ENCODE measurements at places on chromosomes 3 and 15.

GRCh38 chr3:43233062-43233461, 53.3 kb upstream of the SNRK start:
- no peak for DNase-seq

GRCh38 chr15:41888662-41889253, 5.1 kb downstream of the SPTBN5 start:
- no peak for DNase-seq

DNA sequence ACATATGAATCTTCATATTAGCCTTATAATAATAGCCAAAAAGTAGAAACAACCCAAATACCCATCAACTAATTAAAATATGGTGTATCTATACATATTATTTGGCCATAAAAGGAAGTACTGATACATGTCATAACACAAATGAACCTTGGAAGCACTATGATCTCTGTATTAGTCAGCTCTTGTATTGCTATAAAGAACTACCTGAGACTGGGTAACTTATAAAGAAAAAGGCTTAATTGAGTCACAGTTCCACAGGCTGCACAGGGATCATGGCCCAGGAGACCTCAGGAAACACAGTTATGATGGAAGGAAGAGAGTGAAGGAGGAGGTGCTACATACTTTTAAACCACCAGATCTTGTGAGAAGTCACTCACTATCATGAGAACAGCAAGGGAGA, 16.0 kb upstream of the CCR2 start:
- no peak for DNase-seq

DNA sequence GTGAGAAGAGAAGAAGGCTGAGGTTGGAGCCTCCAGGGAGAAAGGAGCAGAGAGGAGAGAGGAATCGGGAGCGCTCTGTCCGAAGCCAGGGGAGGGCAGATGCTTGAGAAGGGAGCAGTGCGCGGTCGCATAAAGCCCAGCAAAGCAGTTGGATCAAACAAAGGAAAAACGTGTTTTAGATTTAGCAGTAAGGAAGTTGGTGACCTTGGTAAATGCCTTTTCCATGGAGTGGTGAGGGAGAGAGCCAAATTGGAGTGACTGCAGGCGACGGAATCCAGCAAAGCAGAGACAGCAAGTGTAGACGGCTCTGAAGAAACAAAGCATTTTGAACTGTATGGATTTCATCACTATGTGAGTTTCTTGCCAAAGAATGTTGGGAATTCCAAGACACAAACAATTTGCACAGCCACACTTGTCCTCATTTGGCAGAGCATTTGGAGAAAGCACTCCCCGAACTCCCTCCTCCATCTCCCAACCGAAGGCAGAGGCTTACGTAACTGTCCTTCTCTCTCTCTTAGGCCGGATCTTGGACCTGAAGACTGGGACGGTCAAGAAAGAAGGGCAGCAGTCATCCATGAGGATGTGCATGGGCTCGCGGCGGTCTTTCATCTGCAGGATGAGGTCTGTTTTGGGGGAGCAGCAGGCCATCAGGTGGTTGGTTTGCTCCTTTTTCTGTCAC, 103.6 kb downstream of the ARNT2 start:
- DNase-seq, result no peak

DNA sequence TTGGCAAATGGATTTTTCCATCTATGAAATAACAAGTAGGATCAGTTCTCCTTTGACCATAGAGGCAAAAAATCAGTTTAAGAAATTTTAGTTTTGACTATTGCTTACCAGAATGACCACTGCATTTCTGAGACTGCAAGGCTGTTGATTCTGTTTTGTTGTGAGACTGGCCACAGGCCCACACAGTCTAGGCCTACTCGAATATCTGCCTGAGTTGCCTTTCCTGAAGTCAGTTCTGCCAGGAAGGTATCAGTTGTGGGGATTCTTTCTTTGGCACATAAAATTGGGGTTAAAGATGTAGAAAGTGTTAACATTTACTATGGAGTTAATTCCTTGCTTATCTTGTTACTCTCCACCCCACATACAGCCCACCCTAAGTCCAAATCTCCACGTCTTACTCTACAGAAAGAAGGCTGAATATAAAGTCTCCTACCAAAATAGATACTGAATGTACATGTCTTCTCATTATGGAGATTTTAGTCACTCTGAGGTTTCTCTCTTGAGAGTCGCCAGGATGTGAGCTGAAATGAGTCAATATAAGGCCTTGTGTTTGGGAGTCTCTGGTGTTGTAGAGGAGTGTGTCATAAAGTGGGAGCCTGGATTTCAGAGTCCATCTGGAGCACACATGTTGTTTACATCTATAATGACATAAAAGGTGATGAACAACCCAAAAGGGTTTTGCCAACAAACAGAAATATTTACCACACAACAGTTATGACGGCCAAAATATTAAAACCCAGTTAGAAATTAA, 45.0 kb upstream of the WWTR1 start:
- DNase-seq, result no peak

DNA sequence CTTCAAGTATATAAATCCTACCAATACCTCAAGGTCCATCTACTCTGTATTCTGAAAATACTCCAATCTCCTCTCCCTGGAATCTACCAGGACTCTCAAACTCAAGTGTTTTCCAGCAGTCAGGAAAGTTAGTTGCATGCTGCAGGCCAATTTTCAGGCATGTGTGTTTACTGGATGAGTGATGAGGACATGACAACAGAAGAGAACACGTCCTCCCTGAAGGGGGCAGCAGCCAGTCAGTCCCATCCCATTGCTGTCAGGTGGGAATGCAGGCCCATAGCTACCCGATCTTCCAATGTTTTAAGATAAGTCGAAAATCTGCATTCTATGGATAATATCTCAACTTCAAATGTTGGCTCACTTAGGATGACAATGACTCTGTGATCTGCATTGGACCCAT, 496.2 kb downstream of the FHIT start:
- DNase-seq, result peak; percentile 18

DNA sequence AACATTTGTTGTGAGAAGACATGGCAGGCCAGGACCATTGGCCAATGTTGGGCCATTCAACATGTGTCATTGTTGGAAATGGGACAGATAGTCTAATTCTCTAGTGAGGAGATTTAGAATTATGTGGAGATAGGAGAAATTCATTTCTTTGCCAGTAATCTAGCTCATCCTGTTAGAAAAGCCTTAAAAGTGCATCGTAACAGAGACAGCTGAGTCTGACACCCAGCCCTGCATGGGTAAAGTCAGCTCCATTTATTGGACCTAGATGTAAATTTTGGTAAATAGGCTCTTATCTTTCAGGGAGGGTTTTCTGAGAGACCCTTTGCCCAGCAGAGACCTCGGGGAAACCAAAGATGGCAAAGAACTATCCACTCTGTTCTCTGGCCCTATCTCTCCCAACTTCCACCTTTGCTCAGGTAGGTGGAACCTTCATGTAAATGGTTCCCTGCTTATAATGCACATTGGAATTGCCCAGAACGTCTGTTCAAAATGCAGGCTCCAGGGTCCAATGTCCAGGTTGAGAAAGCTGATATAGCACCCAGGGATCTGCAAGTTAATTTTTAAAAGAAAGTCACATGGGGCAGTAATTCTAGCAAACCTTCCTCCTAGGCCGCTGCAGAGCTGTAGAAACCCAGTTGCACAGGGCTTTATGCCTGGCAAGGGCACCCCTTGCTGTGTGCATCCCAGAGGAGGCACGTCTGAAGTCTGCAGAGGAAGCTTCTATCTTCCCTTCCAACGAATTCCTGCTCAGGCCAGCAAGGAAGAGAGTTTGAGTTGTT, 365.9 kb upstream of the PROK2 start:
- DNase-seq, result peak; percentile 58

DNA sequence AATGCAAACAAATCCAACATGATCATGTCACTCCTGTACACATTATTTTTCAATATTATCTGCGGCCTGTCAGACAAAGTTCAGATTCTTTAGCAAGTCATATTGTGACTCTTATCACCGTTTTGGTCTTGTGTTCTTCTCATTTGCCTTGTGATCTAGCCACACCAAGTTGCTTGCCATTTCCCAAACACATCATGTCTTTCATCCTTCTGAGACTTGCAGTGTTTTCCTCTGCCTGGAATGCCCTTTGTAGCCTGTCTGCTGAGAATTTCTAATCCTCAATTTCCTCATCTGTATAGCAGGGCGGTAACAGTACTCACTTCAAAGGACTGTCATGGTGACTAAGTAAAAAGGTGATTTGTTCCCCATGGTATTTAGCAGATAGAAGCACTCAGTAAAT, 135.0 kb downstream of the GREM1 start:
- DNase-seq, result no peak

GRCh38 chr15:39497016-39497758, 83.7 kb upstream of the THBS1 start:
- DNase-seq, result no peak

DNA sequence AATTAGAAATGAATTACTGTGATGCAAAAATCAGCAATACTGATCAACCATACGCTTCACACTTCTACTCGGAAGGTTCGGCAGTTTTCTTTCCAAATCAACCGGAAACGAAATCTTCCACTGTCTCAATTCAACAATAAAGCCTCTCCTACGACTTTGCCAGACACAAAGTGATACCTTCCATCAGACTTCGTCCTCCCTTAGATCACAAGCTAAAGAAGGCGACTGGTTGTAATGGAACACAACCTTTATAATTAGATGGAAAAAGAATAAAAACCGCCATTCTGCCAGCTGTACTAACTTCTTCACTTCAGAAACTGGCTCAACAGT, 618 bp downstream of the PARL start:
- DNase-seq, result no peak

DNA sequence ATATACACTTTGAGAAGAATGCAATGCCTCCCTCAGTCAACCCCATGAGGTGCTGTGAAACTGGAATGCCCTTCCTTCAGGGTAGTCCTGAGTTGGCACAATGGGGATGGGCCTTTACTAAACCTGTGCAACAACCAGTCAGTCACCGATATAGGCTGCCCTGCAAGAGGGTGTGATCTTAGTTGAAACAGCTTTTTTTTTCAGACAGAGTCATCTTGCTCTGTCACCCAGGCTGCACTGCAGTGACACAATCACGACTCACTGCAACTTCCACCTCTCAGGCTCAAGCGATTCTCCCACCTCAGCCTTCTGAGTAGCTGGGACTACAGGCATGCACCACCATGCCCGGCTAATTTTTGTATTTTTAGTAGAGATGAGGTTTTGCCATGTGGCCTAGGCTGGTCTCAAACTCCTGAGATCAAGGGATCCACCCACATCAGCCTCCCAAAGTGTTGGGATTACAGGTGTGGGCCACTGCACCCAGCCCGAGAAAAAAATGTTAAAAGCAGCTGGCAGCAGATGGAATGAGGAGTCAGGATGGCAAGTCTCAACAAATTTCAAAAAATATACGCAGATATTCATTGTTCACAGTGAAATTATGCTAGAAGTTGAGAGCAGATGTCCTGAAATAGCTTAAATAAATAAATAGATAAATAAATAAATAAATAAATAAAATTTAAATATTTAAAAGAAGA, 31.8 kb downstream of the MYO5A start:
- peak; percentile 29 for DNase-seq

DNA sequence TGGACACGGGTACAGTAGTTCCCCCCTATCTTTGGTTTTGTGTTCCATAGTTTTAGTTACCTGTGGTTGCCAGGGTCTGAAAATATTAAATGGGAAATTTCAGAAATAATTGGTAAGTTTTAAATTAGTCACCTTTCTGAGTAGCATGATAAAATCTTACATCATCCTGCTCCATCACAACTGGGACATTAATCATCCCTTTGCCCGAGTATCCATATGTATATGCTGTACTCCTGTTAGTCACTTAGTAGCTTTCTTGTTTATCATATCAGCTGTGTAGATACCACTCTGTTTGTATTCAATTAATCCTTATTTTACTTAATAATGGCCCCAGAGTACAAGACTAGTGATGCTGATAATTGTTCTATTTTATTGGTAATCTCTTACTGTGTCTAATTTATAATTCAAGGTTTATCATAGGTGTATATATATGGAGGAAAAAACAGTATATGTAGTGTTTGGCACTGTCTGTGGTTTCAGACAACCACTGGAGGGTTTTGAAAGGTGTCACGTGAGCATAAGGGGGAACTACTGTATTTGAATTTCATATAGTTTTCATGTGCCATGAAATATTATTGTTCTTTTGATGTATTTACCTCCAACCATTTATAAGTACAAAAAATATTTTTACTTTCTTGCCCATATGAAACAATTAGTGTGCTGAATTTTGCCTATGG, 41.4 kb downstream of the CTDSPL2 start:
- peak; percentile 40 for DNase-seq

DNA sequence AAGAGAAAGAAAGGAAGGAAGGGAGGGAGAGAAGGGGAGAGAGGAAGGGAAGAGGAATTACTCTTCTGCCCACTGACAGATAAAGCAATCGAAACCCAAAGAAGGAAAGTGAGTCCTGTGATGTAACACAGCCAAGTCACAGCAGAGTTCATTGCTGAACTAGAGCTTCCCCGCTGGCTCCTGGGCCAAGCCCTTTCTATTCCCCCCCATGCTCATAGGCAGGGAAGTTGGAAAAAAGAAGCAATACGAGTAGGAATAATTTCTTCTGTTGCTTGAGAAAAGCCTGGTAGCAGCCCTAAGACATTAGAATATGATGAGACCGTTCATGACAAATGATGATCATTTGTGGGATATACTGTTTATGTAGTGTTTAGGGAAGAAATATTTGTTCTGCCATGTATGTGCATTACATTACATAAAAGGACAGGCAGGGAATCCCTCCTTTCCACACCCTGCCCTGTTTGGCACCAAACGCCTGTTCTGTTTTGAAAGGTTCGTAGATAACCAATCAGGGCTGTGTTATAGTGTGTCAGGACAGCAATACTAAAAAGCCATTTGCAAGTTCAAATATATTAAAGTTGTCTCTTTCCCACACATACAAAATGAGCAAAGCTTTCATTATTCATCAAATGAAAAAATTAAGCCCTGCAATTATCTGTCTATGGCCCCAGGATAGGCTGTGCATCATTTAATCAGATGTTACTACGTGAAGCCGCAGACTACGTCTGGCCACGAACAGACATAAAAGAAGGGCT, 111.0 kb upstream of the TRPM1 start:
- DNase-seq, result no peak
